Stimulated activated CD4-positive, alpha-beta T cell treated with anti-CD3 and anti-CD28 coated beads, Interleukin-1b, Interleukin-23, amount 100 ng/mL, for 4 hours (primary cell): ENCODE measurements at places on chromosomes 7 and 10.

GRCh38 chr7:33742999-33743587, 162.2 kb upstream of the BMPER start:
- no peak for DNase-seq

DNA sequence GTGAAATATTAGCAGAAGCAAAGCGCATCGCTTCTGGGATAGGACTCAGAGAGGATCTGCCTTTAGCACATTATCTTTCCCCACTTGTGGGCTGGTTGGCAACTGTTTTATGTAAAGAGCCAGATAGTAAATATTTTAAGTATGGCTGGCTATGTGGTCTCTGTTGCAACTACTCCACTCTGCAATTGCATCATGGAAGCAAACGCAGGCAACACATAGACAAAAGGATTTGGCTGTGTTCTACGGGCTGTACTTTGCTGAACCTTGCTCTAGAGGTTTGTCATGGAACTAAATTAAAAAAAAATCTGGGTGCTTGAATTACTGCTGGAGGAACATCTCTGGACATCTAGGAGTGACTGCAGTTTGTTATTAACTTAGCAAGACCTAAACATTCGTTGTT, 307.8 kb upstream of the TPK1 start:
- DNase-seq = no peak

DNA sequence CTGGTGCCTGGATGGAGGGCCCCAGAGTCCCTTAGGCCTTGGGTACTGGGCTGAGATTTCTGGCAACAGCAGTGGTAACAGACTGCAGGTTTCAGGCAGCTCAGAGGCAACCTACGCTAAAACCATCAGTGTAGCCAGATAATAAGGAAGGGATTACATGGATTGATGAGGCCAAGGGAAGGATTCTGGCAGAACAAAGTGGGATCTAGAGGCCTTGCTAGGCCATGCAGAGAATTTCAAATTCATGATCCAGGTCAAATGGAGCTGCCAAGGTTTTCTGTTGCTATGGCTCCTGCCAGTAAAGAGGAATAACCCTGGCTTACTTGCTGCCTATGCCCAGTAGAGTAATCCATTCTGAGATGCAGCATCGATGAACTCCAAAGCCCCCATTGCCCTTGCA, 445.7 kb downstream of the ADRA2A start:
- no peak for DNase-seq

GRCh38 chr10:127836966-127837365, 55.8 kb downstream of the CLRN3 start:
- no peak for DNase-seq

DNA sequence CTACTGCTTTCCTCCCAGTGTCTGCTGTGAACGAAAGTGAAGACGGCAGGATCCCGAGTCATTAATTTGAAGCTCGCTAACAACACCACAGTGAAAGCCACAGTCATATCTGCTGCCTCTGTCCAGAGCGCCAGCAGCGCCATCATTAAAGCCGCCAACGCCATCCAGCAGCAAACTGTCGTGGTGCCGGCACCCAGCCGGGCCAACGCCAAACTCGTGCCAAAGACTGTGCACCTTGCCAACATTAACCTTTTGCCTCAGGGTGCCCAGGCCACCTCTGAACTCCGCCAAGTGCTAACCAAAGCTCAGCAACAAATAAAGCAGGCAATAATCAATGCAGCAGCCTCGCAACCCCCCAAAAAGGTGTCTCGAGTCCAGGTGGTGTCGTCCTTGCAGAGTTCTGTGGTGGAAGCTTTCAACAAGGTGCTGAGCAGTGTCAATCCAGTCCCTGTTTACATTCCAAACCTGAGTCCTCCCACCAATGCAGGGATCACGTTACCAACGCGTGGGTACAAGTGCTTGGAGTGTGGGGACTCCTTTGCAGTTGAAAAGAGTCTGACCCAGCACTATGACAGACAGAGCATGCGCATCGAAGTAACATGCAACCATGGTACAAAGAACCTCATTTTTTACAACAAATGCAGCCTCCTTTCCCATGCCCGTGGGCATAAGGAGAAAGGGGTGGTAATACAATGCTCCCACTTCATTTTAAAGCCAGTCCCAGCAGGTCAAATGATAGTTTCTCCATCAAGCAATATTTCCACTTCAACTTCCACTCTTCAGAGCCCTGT, 94.8 kb upstream of the KCNMA1 start:
- DNase-seq = no peak

DNA sequence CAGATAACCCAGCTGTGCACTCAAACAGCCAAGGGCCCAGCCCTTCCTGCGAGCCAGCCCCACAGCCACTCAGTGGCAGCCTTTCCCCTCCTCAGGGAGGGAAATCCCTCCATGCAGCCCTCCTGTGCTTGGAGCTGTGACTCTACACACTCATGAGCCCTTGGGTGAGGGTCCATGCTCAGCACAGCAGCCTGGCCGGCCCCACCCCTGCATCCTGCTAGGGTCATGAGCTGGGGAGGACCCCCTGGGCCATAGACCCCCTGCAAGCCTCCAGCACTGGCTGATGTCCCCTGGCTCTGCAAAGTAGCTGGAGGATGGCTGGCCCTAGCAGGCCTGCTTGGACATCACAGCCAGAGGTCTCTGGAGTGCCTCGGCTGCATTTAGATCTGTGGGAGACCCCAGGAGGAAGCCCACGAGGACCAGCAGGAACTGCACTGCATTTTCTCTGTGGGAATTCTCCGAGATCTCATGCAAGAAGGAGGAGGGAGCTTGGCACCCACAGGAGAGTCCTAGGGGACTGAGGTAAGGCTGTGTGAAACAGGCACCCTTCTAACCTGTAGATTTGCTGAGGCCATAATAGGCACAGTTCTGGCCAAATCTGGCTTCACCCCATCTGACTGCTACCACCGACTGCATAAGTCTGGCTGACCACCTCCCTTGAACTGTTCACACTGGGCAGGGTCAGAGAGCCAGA, 17.4 kb downstream of the TMEM273 start:
- no peak for DNase-seq

DNA sequence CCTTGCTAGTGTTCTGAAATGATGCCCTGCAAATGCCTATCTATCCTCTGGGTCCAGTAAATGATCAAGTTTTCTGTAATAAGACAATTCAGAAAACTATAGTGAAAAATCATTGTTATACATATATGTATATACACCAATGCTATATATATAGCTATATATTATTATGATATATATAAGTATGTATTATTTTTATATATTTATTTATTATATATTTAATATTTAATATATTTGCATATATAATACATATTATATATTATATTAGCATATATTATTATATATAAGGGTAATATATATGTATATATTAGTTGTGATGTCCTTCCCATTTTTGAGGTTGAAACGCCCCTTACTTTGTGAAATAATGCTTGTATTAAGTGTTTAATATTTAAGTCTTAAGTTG, 181.4 kb upstream of the CACNA2D1 start:
- DNase-seq = no peak

GRCh38 chr10:33333260-33334101, 986 bp downstream of the NRP1 start:
- no peak for DNase-seq

- DNase-seq = no peak
Measured at GRCh38 chr10:21754410-21755011, 220.5 kb downstream of the MLLT10 start.

- no peak for DNase-seq
Measured at GRCh38 chr7:139523968-139524815, 707 bp downstream of the CLEC2L start.

DNA sequence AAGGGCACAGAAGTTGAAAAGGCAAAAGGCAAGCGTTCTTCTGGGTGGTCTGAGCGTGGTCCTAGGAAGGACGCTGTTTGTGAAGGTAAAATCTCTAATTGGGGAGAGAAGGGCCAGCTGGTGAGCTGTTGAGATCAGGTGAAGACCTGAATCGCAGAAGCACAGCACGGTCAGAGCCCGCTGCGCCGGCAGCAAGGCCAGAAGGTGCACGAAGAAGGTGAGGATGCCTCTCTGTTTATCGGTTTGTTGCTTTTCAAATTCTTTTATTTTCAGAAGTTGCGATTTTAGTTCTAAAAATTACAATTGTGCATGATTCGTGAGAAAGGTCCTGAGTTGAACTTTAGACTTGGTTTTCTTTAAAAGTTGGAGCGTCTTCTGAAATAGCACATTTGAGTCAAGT, 247.8 kb upstream of the FOXK1 start:
- DNase-seq = no peak

DNA sequence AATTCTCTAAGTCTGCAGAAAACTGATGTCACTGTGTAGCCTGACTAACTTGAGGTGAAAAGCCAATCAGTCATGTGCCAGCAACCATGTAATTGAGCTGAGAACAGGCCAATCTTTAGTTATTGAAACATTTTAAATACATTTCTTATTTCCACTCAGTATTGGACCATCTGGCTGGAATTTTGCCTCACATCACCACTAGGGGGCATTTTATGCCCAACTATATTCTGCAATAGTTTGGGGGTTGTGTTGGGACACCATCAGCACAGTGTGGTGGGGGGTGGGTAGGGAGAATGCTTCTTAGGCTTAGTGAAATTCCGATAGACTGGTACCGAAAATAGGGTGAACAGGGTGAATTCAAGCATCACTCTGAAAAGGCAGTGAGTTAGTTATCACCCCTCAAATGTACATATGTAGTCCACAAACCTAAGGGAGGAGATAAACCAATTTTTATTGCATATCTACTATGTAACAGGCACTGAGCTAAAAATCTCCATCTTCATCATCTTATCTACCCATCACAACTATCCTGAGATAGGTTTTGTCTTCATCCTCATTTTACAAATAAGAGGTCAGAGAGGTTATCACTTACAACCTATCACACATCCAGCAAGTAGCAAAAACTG, 17.8 kb downstream of the NPSR1 start:
- no peak for DNase-seq

- no peak for DNase-seq
Measured at GRCh38 chr10:36280321-36280741, 638.2 kb upstream of the FZD8 start.

- no peak for DNase-seq
Measured at GRCh38 chr7:2198206-2198605, 34.5 kb downstream of the MAD1L1 start.

DNA sequence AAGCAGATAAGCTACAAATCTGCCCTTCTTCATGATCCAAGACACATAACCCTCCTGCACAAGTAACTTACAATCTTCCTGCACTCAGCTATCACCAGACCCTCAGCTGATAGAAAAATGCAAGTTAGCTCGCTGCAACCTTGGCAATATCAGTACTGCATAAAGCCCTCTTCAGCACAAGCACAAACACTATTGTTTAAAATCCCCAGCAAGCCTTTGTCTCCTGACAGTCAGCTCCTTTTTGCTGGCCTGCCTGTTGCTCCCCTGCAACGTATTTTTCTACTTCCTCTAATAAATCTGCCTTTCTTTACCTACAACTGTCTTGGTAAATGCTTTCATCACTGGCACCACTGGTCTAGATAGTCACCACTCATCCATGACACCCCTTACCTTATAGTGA, 59.8 kb downstream of the BAMBI start:
- no peak for DNase-seq

- no peak for DNase-seq
Measured at GRCh38 chr10:114084215-114084614, 40.5 kb downstream of the ADRB1 start.

DNA sequence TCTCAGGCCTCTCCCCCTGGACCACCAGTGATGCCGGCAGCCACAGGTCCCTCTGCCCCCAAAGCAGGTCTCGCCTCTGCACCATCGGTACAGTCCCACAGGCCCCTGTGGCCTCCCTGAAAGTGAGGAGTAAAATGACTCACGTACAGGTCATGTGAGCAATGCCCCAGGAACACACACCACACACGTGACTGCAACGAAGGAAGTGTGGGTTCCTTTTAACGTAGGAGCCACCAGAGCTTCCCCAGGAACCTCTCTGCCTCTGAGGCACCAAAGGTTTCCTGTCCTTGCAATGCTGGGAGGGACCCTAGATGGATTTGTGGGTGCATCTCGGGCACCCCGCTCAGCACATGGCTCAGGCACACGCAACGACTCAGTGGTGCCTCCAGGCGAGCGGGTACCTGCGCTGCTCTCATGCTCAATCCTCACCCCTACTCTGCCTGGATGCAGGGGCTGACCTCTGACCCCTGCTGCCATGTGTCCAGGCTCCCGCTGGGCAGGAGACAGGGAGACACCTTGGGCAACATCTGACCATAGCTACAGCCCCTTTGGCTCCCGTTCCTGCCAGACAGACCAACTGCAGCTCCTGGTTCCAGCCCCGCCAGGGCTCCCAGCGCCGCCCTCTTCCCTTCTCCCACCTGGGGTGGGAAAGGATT, 120.7 kb downstream of the PRKAG2 start:
- DNase-seq = peak; percentile 36

DNA sequence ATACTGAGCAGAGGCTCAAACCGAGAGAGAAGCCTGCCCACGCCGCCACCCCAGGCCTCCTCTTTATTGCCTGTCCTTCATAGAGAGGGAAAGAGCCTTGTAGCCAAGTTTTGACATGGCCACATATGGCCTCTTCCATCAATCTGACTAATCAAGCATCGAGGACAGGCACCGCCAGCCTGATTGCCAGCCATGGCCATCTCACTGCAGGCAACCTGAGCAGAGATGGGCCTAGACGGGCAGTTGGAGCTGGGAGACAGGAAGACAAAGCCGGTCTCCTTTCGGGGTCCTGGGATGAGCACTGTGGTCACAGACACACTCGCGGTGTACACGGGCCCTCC, 67.2 kb downstream of the EBF3 start:
- DNase-seq = no peak

DNA sequence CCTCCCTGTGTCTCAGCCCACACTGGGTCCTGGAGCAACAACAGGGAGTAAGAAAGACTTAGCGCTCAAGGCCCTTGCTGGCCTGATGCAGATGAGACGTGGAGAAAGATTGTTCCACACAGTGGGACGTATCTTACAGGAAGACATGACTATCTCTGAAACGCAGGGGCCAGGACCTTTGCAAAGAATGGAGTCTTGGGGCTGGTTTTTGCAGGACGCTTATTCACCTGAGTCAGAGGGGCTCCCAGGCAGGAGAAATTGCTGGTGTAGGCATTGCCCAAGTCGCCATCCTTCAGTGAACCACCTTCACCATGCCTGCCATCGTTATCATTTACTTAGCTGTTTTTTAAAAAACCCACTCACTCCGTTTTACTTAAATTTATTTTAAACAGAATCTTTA, 11.8 kb upstream of the GDF10 start:
- DNase-seq = no peak

- DNase-seq = no peak
Measured at GRCh38 chr10:116536810-116537209, 8.9 kb upstream of the PNLIP start.

DNA sequence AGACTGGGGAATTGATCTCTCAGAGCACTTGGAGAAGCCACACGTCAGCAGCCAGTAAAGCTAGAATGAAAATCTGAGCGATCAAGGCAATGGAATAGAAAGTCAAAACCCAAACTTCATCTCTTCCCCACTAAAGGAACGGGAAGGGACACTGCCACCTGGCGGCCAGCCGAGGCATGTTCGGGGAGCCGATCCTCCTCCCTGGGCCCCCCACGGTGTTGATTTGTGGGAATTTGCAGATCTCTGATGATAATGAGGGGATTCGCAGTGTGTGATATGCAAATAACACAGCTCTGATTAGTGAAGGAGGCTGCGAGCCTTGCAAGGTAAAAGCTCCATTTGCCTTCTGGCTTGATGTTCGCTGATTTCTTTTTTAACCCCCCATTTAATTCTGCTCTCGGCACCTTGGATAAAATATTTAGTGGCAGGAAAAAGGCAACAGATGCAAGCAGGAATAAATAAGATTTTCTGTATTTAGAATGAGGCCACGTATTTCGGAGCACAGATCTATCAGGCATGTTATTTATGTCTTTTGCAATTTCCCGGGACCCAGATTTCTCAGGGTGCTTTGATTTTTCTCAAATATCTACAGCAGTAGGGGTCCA, 258.6 kb downstream of the PAXIP1 start:
- DNase-seq = no peak

GRCh38 chr10:75827587-75828021, 396.2 kb downstream of the LRMDA start:
- no peak for DNase-seq

GRCh38 chr7:30740417-30741181, 11.3 kb upstream of the INMT start:
- DNase-seq = peak; percentile 70
